Heart right ventricle (tissue), 16 donors: ENCODE measurements at places on chromosomes 12 and 14. TPM values are rescaled to one million over a fixed set of nuclear protein-coding genes. Genes with fewer than 3 reads are reported as not detected.

DNA sequence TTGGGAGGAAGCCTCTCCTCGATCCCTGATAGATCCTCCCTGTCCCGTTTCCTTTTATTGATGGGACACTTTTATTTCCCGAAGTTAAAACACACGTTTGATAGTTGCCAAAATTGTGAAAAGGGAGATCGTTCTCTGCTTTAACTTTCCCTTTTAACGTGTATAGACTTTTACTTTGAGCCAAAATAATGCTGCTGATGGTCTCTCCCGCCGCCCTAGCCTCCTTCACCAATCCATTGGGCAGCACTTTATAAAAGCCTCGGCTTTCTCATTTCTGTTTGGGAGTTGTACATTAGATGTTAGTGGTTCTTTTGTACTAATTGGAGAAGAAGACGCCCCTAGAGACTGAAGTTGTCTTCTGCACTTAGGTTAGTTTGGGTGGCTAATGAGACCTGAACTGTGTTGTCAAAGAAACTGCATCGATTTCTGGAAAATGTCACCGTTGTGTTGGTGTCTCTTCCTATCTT, 1.4 kb downstream of the TMTC2 start:
- DNase-seq: no peak

- DNase-seq: peak; percentile 58
Measured at GRCh38 chr14:99534863-99535262, 53.7 kb downstream of the CCNK start.

- DNase-seq: no peak
Measured at GRCh38 chr12:79652521-79652920, 38.2 kb downstream of the PAWR start.

DNA sequence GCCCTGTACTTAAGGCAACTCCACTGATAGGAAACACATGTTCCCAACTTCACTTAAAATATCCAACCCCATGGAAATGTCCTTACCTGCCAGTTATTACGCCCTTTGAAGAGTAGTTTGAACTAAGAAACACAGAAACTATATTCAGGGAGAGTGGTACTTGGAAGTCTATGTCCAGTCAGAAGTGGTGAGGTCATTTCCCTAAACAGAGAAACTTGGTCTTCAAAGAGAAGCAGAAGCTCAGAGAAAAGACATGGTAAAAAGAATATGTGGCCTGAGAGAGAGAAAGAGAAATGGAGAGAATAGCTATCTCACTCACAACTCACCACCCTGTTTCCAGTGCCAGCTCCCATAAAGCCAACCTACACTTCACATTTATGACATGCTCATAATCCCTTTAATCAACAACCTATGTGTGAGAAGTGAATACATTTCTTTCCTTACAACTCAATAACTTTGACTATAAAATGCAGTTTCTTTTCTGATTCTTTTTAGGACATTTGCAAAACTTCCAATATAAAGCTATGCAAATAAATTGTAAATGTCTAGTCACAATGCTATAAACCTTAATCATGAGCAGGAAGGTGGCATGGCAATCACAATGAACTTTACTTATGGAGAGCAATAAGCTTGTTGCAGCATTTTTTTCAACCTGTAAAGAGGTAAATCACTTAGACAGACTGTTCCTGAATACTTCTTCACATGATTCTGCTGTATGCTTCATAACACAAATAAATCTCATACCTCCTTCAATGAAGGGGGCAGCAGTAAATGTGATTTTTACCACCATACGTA, 67.1 kb downstream of the CPNE8 start:
- DNase-seq: no peak

DNA sequence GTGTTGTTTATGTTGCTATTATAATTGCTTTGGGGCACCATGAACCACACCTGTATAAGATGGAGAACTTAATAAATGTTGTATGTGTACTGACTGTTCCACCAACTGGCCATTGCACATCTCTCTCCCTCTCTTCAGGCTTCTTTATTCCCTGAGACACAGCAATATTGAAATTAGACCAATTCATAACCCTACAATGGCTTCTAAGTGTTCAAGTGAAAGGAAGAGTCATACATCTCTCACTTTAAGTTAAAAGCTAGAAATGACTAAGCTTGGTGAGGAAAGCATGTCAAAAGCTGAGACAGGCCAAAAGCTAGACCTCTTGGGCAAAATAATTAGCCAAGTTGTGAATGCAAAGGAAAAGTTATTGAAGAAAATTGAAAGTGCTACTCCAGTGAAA, 373.3 kb downstream of the RGS6 start:
- DNase-seq: no peak

DNA sequence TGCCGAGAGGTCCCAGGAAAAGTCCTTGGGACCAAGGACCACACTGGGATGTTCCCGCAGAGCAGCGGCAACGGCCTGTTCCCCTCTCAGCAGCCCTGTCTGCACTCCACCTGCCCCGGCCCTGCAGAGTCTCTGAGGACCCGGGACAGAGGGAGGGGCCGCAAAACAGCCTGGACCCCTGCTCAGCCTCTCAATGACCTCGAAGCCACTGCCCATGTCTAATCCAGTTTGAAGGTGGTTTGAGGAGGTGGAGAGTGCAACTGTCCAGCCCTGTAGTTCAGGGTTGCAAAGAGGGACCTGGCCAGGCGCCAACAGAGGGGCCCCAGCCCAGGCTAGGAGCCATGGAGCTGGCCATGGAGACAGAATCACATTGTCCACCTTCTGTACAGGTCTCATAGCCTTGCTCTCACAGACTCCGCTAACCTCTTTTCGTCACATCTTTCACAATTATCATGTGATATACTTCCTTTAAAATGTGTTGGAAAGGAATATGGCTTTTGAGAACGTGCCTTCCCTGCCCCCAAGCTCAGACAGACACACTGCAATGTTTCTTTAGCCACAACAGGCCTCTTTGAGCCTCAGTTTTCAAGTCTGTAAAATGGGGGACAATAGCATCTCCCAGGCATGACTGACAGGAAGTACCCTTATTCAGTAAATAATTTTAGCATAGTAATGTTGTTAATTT, 49.3 kb downstream of the ACTN1 start:
- no peak for DNase-seq

GRCh38 chr12:13702381-13702780, 279.0 kb downstream of the GRIN2B start:
- DNase-seq: no peak

DNA sequence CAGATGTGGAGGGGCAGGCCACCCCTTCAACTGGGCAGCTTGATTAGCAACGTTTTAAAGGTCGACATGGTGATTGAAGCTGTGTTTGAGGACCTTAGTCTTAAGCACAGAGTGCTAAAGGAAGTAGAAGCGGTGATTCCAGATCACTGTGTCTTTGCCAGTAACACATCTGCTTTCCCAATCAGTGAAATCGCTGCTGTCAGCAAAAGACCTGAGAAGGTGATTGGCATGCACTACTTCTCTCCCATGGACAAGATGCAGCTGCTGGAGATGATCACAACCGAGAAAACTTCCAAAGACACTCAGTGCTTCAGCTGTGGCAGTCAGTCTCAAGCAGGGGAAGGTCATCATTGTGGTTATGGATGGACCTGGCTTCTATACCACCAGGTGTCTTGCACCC, 23.9 kb upstream of the AICDA start:
- DNase-seq: no peak

DNA sequence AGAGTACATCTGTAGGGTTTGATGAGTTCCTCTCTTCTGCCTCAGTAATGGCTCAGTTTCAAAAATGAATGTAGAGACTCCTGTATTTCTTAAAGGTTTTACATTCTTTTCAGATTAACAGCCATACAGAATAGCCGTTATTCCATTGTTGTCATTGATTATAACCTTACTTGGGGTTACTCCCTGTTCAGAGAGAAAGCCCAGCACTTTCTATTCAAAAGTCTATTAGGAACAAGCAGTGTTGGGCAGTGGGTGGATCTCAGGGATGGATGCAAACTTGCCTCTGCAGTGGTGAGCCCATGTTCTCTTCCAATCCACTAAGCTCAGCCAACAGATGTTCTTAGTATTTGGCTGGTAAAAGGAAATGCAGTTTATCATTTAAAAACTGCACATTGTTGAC, 342.6 kb upstream of the E2F7 start:
- DNase-seq: no peak

DNA sequence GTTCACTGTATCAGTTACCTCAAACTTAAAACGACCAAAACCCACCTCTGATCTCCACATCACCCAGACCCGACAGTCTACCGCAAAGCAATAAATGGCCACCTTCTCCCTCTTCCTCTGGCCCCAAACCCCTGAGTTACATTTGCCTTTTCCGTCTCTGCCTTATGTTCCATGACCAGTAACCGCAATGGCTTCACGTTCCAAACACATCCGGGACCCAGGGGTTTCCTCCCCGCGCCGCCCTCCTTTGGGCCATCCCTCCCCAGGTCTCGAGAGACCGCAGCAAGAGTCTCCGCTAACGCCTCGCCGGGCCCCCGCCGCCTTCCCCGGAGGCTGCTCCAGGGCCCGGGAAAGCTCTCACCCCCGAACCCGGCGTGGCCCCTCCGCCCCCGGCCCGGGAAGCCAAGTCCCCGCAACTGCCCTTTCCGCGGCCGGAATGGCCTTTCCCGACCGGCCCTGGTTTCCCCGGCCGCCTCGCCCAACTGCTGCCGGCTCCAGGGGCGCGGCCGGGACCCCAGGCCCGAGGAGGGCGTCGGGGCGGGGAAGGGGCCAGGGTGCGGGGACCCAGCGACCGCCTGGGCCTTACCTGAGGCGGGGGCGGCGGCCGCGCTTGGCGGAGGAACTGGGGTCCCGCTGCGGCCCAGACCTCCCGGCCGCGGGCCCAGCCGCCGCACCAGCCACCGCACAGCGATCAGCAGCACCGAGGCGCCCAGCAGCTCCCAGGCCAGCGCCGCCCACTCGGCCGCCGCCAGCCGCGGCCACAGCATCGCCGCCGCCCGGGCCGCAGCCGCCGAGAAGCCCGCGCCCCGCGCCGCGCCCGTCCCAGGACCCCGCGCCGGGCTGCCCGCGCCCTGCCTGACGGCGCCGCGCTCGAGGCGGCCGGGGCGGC, at the start of gene ANKLE2:
Gene ANKLE2 (minus strand): TSS at position 801 of the 889 bp plus-strand sequence. CDS start 34 bp downstream, at position 767.
- peak; percentile 55 for DNase-seq

DNA sequence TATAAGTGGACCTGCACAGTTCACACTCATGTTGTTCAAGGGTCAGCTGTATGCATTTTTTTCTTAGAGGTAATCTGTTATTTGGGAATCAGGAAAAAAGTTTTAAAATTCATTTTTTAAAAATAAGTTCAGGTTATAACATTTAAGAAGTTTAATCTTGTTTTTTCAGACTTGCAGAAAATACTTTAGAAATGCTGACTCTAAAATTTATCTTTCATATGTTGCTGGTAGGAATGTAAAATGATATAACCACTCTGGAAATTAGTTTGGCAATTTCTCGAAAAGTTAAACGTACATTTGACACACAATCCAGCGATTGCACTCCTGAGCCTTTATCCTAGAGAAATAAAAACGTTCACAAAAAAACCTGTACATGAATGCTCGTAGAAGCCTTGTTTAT, 4.7 kb downstream of the VRK1 start:
- DNase-seq: no peak

- DNase-seq: no peak
Measured at GRCh38 chr14:50598765-50599164, 38.8 kb downstream of the ATL1 start.

DNA sequence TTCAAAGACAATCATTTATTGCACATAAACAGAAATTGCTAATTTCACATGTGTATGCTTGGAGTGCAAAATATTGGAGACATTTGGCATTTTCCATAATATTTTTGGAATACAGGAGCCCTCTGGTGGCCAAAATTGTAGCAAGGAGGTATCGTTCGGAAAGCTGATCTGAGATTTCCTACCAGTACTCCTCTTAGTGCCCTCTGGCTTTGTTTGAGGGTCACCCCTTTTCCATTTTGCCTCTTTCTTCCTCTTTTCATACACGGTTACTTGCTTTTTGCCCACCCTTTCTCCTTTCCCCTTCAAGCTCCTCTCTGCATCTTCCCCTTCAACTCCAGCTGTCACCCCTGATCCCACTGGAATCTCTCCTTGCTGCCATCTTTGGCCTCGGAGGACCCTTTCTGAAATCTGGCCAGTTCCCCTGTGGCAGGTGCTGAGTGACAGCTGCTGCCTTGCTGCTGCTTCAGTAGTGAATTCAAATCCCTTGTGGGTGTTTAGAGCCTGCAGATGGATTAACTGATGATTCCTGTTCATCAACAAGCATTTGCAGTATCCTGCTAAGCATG, 164.6 kb upstream of the PARP11 start:
- no peak for DNase-seq

DNA sequence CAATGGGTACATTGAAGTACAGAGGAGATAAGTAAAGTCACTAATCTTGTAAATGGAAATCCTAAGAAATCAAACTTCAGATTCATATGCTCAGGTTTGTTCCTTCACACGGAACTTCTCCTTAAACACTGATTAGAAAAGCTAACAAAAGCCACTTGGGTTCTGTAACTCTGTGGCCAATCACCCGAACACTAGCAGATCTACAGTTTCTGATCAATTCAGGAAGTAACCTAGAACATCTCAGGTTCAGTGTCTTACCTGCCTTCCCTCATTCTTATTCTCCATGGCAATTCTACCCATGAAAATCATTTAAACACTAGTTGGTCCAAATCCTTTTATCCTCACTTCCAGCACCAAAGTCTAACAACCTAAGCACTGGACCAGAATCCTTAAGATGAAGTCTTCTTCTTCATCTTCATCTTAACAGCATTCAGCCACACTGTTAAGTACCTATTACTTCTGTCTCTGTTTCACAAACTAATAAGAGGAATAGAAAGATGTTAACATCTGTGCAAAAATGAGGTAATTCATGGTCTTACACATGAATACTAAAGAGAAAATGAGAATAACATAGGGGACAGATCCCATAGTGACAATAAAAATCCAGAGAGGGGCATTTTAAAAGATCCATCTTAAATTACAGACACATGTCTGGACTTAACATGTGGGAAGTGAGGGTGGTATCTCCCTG, 184.5 kb downstream of the SSPN start:
- no peak for DNase-seq

- DNase-seq: no peak
Measured at GRCh38 chr14:68519671-68520187, 273.1 kb downstream of the ZFP36L1 start.

GRCh38 chr12:76708296-76708695, 55.6 kb upstream of the ZDHHC17 start:
- DNase-seq: no peak

- no peak for DNase-seq
Measured at GRCh38 chr14:39680777-39681176, 248.5 kb upstream of the FBXO33 start.

- no peak for DNase-seq
Measured at GRCh38 chr14:90726656-90727055, 89.6 kb downstream of the TTC7B start.

Gene CLEC2A
- not detected for polyA plus RNA-seq

Gene BRI3BP
- 1.5 TPM for polyA plus RNA-seq

Gene UNC79
- polyA plus RNA-seq: 0.07 TPM

Gene SERPINA9
- polyA plus RNA-seq: not detected

Gene C12orf42
- not detected for polyA plus RNA-seq
